NCI-H82 (cell line): ENCODE measurements at places on chromosomes 12 and 14.

DNA sequence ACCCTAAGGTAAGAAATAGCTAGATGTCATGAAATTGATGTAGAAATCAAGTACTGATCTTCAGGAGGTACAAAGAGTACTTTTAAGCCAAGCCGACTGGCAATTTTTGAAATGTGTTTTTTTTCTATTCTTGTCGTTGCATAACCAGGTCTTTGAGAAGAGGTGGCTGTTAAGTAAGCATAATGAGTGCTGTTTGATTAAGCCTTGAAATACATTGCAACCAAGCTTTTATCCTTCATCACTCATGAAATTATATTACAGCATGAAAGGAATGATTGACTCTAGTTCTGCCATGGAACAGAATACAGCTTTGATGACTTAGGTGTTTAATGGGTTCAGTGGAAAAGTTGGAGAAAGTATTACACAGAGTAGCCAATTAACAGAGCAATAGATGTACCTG, 1720.2 kb upstream of the SEL1L start:
- no peak for DNase-seq

- DNase-seq, result no peak
Measured at GRCh38 chr12:25830456-25830855, 128.0 kb upstream of the RASSF8 start.

GRCh38 chr12:115672506-115673080, 604.9 kb downstream of the MED13L start:
- DNase-seq, result no peak

DNA sequence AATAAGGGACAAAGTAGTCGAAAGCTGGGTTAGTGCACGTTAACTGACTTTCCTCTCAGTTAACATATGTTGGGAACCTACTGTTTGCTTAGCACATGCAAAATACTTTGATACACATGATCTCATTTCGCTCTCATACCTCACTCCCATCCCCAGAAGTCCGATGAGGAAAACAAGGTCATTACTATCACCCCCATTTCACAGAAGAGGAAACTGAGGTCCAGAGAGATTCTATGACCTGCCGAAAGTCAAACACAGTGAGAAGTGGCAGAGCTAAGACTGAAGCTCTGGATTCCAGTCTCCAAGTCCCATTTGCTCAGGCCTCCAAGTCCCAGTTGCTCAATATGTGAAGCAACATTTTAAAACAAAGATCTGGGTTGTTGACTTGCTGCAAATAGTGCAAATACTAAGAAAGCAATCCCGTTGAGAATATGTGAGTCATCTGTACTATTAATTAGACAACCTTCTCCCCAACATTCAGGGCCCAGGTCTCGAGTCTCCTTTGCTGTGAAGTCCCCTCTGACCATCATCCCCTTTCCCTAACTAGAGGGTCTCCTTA, 170.6 kb upstream of the PWP1 start:
- DNase-seq, result no peak

- DNase-seq, result no peak
Measured at GRCh38 chr12:62760779-62761178, 174.2 kb downstream of the PPM1H start.

DNA sequence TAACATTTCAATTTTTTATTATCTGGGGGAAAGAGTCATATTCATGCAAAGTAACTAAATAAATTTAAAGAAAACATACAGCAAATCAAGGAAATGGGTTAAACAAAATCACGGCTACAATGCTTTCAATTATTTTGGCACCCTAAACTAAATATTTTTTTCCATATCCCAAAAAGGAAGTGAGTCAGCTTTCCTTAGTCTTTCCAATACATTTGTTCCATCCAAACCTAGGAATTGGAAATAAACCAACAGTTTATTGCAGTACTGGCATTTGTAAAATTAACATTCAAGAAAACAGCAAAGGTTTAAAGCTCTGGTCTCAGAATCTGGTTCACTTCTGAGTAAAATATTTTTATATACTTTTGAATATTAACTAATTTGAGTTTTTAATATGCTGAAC, 89.2 kb downstream of the BCL2L14 start:
- DNase-seq, result no peak

- DNase-seq, result no peak
Measured at GRCh38 chr14:73796893-73797542, 54.6 kb upstream of the PTGR2 start.

GRCh38 chr12:2228535-2228934, 175.7 kb downstream of the CACNA1C start:
- DNase-seq, result no peak

- DNase-seq, result no peak
Measured at GRCh38 chr14:68594737-68595380, 198.0 kb downstream of the ZFP36L1 start.

- DNase-seq, result no peak
Measured at GRCh38 chr14:52220924-52221811, 46.3 kb upstream of the PTGDR start.
